ENCODE measurements at places on chromosomes 6 and 20.

GRCh38 chr6:105588123-105588710, 185.3 kb upstream of the PREP start:
- no peak for DNase-seq

DNA sequence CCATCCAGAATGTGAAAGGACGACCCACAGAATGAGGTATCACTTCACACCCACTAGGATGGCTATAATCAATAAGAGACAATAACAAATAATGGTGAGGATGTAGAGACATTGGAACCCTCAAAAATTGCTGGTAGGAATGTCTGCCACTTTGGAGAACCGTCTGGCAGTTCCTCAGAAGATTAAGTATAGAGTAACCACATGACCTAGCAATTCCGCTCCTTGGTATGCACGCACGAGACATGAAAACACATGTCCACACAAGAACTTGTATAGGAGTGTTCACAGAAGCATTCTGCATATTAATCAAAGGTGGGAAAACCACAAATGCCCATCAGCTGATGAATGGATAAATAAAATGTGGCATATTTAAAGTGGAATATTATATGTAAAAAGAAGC, 100.6 kb downstream of the IRF4 start:
- no peak for DNase-seq

DNA sequence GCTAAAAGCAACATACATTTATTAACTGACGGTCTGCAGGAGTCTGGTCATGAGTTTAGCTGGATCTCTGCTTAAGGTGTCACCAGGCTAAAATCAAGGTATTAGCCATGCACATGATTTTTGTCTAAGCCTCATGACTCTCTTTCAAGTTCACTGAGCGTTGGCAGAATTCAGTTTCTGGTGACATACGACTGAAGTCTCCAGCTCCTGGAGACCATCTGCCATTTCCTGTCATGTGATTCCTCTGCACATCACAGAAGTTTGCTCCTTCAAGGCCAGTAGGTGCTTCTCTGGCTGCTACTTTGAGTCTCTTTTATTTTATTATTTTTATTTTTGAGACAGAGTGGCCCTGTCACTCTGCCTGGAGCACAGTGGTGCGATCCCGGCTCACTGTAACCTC, 148.4 kb upstream of the EYA4 start:
- no peak for DNase-seq

- DNase-seq: no peak
Measured at GRCh38 chr20:14817101-14817500, 479.7 kb upstream of the FLRT3 start.

DNA sequence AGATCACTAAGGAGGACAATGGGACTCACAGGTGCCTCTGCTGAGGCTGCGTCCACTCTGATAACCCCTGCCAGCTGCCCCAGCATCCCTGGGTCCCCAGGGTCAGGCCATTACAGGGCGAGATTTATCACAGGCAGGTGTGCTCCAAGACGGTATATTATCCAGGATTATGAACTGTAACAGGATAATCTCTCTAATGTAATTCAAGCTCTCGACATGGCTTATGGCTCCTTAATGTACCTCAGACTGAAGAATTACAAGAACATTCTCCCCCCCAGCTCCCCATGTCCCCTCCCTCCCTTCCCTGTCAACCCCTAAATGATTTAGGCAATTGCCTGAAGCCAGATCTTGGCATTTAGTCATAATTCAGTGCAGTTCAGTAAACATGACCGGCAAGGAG, 86.8 kb downstream of the NCR2 start:
- no peak for DNase-seq

DNA sequence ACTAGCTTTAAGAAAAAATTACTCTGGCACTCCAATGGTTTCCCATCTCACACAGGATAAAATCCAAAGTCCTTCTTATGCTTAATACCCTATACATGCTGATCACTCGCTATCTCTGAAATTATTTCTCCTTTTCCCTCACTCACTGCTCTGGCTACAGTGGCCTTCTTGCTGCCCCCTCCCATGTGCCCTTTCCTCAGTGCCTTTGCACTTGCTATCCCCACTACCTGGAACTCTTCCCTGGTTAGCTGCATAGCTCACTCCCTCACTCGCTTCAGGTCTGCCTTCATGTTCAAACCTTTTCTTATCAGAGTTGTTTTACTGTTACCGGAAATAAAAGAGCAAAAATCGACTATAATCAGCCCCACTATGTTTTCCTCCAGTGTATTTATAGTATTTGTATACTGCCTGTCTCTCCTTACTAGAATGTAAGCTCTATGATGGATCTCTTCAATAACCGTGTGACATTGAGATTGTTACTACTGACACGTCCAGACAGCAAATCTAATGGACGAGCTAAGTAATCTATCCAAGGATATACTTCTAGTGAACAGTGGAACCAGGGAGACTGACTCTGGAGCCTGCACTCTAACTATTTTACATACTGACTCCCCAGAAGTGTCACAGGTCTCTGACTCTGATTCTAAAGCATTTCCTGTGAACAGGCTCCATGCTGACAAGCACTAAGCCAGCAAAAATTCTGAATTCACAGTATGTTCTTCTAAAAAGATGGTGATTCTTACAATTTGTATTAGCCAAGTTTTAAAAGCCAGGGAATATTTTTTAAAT, 25.1 kb downstream of the FKBP5 start:
- no peak for DNase-seq

DNA sequence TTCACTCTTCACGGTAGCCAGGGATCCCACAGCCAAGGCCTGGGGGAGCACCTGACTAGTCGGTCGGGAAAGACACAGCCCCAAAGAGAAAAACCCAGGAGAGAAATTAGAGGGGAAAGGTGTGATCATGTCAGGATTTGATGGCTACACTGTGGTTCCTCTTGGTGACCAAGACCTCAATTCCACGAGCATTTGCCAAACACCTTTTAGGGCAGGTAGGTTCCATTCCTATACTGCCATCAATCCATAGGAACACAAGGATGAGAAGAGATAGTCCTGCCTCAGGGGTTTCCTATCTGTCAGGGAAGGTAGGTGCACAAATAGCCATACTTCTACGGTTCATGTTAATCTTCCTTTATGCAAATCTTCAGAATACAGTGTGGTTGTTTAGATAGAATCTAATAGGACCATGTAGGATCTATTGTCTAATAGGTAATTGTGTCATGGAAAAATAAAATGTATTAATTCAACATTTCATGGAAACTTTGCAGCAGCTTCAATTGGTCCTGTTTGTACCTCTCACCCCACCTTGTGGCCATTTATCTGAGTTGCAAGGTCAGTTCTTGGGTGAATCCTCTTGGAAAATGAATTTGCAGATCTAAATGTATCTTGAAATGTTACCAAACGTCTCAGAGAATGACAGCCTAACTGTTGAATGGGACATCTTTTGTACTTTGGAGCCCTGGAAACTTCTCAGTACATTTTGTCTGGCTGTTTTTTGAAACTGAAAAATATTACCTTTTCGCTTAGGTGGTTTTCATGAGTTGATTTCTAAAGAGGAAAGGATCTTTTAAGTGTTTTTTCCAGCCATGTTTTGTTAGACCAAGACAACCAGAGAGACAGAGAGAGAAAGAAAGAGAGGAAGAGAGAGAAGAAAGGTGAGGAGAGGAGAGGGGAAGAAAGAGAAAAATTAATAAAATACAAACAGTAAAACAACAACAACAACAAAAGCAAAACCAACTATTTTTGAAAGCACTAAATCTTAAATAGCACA, 33.7 kb upstream of the IYD start:
- DNase-seq: no peak

GRCh38 chr20:17990278-17990972, 21.6 kb downstream of the MGME1 start:
- no peak for DNase-seq

GRCh38 chr20:4866429-4866828, 134.9 kb downstream of the SLC23A2 start:
- DNase-seq: no peak

GRCh38 chr6:45743028-45743615, 272.5 kb downstream of the CLIC5 start:
- no peak for DNase-seq

DNA sequence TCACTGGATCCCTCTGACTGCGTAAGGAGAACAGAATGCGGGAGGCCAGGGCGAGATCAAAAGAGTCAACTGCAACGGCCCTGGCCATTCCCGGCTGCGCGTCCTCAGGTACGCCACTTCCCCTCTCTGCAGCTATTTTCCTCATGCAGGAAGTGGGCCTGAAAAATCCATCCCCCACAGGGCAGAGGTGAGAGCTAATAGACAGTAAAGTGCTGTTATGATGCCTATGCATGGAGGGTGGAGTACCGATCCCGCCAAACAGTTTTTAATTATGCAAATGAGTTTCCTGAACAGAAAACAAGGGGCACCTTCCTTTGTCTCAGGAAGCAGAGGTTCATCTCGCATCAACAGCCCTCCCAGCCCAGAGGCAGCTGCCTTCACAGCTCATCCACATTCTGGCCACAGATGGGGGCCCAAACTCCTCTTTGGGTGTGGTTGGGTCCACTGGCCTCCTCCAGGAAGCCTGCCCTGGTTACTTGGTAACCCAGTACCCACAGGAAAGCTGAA, 9.3 kb downstream of the PREX1 start:
- no peak for DNase-seq

DNA sequence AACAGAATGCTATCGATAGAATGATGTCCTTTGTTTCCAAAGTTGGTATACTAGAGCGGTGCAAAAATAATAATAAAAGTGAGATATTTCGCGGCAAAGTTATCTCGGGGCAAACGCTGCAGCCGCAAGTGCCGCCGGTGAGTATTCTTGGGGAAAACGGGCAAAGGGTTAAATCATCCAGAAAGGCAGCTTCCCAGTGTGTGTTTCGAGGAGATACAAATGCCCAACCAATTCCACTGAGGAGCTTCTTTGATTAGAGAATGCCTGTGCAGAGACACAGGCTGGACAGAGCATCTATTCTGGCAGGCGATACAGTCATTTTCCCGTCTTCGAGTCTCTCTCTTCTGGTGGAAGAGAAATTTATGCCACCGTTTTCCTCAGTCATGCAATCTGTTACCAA, 58.0 kb upstream of the MPC1 start:
- DNase-seq: no peak

- no peak for DNase-seq
Measured at GRCh38 chr6:11346516-11346915, 114.0 kb upstream of the NEDD9 start.

- no peak for DNase-seq
Measured at GRCh38 chr20:56925082-56925830, 296.1 kb downstream of the TFAP2C start.

DNA sequence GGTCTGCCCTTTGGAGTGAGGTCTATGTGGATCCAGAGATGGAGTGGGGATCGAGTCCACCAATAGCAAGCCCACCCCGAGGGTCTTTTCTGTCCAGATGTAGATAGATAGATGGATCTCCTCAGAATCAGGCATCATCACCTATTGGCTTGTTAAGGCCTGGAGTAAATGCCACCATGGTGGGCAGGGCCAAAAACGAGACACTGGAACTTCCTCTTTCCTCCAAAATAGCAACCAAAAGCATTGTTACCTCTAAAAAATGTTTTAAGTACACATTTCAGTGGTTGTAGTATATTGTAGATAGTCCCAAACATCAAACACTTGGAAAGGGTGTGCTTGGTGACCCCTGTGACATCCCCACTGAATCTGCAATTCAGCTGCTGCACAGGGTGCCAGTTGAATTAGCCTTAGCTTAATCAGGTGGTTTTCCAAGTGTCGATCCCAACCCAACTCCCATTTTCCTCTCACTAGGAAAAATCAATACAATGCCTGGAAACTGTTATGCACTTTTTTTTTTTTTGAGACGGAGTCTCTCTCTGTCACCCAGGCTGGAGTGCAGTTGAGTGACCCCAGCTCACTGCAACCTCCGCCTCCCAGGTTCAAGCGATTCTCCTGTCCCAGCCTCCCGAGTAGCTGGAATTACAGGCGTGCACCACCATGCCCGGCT, 35.0 kb upstream of the NELFCD start:
- DNase-seq: no peak

- no peak for DNase-seq
Measured at GRCh38 chr6:4603291-4603690, 172.9 kb upstream of the CDYL start.

GRCh38 chr6:69012211-69012610, 377.1 kb downstream of the ADGRB3 start:
- DNase-seq: no peak

DNA sequence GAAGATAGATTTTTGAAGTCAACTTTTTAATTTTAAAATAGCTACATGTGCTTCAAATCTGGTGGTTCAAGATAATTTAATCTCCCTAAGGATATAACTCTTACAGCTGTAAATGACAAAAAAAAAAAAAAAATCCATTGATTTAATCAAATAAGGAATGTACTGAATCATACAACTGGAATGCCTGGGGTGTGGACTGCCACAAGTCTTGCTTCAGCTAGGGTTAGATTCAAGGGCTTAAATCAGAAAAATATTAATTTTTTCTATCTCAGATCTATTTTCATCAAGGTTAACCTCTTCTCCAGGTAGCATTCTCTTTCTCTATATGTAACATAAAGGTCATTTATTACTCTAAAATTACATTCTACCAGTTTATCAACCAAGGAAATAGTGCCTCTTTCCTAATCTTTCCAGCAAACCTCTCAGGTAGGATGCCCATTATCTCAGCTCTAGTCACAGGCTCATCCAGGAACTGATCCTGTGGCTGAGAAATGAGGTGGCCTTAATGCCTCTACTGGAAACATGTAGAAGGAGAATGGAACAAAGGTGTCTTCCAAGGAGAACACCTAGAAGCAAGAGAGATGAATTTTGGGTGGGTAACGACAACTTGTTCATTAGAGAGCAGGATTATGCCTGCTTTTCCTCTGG, 466.9 kb downstream of the CBLN4 start:
- no peak for DNase-seq

- DNase-seq: no peak
Measured at GRCh38 chr6:40499215-40499614, 87.9 kb downstream of the LRFN2 start.

DNA sequence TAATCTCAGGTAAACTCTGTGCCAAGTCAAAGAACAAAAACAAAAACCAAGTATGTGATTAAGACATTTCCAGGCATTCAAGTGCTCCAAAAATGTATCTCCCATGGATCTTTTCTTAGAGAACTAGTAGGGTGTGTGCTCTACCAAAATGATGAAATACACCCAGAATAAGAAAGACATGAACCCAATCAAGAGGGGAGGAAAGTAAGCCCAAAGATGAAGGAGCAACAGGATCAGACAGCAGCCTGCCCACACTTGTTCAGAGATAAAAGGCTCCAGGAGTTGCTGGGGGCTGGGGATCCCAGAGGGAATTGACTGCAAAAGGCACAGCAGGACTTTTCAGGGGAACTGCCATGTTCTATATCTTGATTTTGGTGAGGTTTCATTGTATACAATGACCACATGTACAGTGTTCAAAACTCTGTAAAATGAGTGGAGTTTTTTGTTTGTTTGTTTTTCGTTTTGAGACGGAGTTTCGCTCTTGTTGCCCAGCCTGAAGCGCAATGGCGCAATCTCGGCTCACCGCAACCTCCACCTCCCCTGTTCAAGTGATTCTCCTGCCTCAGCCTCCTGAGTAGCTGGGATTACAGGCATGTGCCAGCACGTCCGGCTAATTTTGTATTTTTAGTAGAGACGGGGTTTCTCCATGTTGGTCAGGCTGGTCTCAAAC, 24.4 kb downstream of the GCM1 start:
- no peak for DNase-seq

DNA sequence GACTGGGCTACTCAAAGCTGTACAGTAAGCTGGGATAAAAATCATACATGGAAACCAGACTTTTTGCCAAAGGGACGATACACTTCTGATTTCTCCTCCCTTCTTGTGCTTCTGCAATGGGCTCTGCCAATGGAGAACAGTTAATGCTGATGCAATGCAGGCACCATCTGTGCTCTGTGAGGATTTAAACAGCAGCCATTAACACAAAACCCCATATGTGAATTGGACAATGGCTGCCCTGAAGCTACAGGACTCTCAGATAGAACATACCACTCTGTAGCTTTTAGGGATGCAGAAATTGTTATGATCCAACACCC, 71.9 kb downstream of the GJA10 start:
- DNase-seq: no peak
